ENCODE measurements at places on chromosomes 16 and 17.

- no peak for DNase-seq
These were observed 23.5 kb upstream of the CDR2 start for GRCh38 chr16:22397931-22398330.

DNA sequence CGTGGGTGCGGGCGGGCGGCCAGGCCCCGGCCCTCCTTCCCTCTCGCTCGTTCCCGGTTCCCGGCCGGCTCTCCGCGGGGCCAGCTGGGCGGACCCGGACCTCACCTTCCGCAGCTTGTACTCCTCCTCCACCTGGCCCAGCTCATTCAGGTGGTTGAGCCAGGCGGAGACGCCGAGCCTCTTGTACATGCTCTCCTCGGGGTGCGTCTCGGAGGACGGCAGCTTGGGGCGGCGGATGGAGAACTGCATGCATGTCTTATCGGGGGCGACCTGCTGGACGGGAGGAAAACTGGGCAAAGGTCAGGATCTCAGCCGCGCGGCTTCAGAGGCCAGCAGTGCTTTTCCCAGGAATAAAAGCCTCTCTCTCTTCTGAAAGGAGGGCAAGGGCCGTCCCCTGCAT is 85.4 kb downstream of the TBC1D16 start:
- DNase-seq, result no peak

DNA sequence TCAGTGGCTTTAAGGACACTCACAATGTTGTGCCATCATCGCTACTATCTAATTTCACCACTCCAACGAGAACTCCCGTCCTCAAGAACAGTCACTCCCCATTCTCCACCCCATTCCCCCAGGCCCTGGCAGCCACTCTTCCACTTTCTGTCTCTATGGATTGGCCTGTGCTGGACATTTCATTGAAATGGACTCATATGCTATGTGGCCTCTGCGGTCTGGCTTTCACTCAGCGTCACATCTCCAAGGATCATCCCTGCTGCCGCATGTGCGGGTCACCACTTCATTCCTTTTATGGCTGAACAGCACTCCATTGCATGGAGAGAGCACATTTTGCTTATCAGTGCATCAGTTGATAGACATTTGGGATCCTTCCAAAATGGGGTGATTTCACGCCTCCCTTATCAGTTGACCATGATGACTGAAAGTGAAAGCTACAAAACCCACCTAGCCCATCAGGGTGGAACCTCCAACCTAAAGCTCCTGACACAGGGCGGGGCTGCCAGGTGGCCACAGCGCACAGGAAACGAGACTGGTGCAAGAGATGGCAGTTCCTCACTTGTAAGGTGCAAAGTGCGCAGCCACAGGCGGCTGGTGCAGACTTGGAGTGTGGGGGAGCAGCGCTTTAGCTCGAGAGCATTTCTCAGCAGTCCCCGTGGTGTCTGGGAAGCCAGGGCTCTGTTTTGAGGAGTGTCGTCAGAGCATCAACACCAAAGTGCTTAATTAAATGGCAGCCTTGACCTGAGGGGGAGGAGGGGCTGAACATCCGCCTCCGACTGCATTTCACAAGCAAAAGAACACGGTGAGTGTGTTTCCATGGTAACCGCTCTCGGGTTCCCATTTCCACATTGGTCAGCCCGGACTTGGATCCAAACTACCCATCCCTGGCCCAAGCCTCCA is 23.8 kb downstream of the COTL1 start:
- peak; percentile 98 for DNase-seq

- DNase-seq, result no peak
These were observed 215.3 kb downstream of the C16orf78 start for GRCh38 chr16:49588729-49589384.

GRCh38 chr16:11562411-11562810 is 24.3 kb downstream of the LITAF start:
- DNase-seq, result no peak

GRCh38 chr17:79577485-79578187 is 33.2 kb downstream of the RBFOX3 start:
- no peak for DNase-seq

- peak; percentile 85 for DNase-seq
These were observed 11.2 kb upstream of the CEP20 start for GRCh38 chr16:15899538-15900100.

DNA sequence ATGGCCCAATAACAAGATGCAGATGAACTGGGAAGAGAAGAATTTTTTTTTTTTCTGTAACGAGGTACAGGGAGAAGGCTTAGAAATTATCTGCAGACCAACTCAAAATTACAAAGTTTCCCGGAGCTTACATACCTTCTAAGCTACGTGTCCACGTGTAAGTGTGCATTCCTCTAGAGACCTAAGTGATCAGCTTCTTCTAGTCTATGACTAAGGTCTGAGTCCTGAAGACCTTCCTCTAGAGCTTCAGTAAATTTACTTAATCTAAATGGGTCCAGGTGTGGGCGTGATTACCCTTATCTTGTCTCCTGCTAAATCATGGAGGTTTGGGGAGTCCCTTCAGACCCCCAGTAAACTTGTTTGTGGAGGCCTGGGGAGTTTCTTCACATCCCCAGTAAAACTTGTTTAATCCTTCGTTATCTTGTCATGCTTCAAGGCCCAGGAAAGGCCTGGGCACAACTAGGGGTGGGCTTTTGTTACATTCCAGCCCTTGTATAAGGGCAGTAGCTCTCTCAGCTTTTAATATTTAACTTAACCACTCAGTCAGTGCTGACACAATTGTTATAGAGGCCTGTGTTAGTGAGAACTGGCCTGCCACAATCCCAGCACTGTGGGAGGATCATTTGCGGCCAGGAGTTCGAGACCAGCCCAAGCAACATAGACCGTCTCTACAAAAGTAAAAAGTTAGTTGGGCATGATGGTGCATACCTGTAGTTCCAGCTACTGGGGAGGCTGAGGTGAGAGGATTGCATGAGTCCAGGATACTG is 342.3 kb downstream of the SNX29 start:
- no peak for DNase-seq

- DNase-seq, result no peak
These were observed 7.8 kb downstream of the GRB7 start for GRCh38 chr17:39745335-39746144.

DNA sequence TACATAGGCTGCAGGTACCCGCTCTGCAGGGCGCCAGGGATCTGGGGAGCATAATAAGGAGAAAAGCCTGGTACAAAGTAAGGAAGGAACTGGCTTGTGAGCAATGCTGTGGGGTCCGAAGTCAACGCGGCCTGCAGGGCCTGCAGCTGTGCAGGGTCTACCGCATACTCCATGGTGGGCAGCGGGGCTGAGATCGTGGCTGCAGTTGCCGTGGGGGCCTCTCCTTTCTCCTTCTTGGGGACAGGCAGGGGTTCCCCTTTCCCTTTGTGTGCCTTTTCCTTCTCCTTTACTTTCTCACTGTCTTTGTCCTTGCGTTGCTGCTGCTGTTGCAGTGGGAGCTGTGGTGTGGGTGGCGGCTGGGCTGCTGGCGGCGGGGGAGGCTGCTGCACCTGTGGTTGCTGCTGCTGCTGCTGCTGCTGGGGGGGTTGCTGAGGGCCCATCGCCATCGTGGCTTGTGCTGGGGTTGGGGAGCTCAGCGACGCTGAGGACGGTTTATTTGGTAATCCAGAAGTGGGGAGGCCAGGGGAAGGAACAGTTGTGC is 259.6 kb downstream of the ZFHX3 start:
- no peak for DNase-seq

DNA sequence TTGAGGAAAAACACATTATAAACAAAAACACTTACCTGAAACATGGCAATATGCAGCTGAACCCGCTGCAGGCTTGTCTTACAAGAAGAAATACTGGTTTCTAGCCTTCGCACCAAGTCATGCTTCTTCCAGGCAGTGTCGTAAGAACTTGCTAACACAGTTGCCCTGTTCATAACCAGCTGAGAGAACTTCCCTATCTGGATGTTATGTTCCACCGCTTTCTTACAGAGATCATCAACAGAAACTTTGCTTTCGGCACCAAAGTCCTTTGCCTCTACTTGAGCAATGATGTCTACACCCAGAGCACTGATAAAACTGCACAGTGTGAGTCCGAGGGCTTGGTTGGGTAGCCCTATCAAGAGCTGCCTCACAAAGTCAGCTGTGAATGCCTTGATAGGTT is 27.9 kb upstream of the ARL6IP1 start:
- no peak for DNase-seq
